Activated T-helper 1 cell treated with Interleukin-2 at 50 U/mL for 16 hours (primary cell): ENCODE measurements at places on chromosomes 12 and 14.

DNA sequence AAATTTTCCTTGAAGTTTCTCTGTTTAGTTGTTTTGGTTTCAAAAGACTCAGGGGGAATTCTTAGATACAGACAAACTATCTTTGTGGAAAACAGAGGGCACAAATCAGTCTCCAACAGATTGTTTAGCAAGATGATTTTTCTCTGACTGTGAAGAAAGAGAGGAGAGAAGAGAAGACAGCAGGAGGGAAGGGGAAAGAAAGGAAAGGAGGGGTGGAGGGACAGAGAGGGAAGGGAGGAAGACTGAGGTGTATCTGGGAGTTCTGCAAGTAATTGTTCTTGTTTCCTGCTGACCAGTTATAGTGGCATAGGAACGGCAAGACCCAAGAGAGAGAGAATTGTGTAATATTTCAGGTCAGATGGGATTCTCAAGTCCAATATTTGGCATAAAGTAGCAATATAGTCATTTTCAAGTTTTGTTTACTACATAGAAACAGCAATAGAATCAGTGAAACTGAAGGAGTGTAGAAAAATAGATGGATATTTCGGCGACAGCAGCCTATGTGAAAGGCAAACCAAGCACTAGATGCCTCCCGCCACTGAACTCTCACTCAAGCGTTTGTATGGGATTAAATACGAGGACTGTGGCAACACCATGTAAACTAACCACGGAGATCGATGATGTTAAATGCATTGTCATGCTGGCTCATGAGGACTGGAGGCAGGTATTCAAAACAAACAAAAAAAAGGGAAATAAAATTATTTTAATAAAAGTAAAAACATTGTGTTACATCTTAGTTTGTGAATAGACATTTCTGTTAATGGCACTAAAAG is 342.5 kb downstream of the SLC16A7 start:
- DNase-seq, result no peak

- no peak for DNase-seq
These were observed 18.4 kb downstream of the HDAC7 start for GRCh38 chr12:47801170-47801903.

- DNase-seq, result no peak
These were observed 162.2 kb upstream of the ALG10B start for GRCh38 chr12:38154096-38155019.

DNA sequence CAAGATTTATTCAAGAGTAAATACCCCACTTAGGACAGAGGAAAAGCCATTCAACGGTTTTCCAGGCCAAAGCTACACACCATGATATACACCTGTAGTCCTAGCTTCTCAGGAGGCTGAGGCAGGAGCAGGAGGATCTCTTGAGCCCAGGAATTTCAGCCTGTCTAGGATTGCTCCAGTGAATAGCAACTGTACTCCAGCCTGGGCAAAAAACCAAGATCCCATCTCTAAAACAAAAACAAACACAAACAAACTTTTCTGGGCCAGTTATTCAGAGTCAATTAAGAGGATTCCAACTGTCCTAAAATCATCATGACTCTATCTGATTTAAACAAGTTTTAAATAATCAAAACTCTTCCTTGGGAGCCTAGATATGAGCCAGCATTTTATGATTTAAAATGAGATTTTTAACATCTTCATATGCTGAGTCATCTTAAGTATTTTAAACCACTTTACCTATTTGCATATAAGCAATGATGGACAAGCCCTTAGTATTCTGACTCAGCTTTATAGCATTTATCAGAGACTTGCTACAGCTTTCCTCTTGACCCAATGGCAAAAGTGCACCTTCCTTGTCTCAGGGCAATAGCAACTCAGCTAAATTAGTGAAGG is 77.1 kb downstream of the KCNMB4 start:
- no peak for DNase-seq

GRCh38 chr12:66644151-66644550 is 34.7 kb downstream of the GRIP1 start:
- no peak for DNase-seq

GRCh38 chr14:100594625-100594951 is 7.4 kb upstream of the BEGAIN start:
- no peak for DNase-seq

GRCh38 chr12:29517264-29517663 is 19.8 kb upstream of the OVCH1 start:
- no peak for DNase-seq

- DNase-seq, result no peak
These were observed 146.9 kb upstream of the KRR1 start for GRCh38 chr12:75658286-75658685.

- DNase-seq, result no peak
These were observed 134.5 kb upstream of the MED13L start for GRCh38 chr12:116411977-116412376.

DNA sequence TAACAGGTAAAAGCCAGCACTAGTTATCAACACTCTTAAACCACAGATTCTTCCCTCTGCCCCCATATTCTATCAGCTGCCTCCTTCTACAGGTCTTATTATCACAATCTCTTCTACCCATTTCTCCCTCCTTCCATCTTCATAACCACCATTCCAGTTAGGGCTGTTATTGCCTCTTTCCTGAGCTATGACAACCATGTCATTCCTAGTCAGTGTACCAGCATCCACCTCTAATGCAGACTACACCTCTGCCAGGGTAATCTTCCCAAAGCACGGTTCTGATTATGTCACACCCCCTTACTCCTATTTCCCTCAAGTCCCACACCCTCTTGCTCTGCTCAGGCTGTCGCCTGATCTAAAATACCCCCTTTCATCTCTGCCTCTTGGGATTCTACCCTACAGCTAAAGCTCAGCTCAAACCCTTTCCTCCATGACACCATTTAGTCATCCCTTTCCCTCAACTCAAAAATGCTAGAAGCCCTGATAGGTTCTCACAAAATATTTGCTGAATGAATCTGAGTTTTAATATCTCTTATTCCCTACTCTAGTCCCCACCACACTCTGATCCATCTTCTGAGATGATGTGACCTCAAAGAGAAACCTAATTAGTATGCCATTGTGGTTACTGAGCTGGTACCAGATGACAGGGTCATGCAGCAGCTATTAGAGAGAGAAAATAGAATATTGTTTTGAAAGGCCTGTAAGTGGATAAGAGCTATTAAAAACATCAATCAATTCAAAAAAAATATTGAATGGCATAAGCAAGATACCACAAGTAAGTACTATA is 11.7 kb downstream of the RACGAP1 start:
- no peak for DNase-seq

DNA sequence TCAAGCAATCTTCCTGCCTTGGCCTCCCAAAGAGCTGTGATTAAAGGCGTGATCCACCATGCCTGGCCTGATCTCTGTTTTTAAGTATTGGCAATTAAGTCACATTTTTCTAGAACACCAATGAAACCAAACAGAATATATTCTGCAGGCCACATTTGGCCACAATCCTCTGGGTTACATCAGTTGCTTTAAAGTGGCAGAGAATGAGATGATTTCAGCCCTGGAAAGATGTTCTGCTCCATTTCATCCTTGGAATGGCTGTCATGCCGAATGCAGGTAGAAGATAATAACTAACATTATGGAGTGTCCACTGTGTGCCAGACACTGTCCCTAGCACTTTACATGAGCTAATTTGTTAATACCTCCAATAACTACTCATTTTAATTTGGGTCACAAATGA is 154.4 kb downstream of the PTPN11 start:
- no peak for DNase-seq

DNA sequence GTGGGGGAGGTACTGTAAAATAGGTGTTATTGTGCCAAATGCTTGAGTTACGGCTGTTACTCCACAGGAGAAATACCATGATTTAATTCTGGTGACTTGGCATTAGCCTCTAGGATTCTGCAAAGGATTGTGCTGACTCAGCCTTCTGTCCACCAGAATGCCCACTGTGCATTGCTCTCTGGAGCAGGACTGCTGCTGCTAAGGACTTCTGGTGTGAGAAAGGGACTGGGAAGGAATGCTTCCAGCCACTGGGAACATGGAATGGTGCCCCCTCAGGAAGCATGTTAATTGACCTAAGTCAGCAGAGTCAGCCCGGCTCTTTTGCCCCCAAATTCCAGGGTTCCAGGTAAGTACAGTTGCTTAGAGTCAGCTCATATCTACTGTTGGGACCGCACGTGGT is 32.9 kb downstream of the ZFHX2 start:
- DNase-seq, result no peak

GRCh38 chr14:20662968-20663732 is 21.2 kb upstream of the RNASE4 start:
- peak; percentile 64 for DNase-seq

DNA sequence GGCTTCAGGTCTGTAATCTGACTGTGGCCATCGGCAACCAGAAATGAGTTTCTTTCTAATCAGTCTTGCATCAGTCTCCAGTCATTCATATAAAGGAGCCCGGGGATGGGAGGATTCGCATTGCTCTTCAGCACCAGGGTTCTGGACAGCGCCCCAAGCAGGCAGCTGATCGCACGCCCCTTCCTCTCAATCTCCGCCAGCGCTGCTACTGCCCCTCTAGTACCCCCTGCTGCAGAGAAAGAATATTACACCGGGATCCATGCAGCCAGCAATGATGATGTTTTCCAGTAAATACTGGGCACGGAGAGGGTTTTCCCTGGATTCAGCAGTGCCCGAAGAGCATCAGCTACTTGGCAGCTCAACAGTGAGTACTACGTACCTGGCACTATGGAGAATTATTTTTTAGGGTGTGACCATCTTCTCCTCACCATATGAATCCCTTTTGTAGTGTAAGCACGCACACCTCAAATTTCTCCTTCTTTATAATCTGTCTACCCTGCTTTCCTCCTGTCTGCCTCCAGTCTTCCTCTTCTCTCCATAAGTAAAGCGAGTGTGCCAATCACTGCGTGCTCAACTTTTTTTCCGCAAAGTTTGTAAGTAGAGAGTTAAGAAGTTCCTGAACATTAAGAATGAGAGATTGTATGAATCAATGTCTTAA is at the start of gene TPH2:
Gene TPH2 (plus strand): TSS at position 118 of the 658 bp plus-strand sequence. CDS start 142 bp downstream, at position 260.
- DNase-seq, result no peak

GRCh38 chr14:56342494-56342942 is 224.3 kb downstream of the PELI2 start:
- DNase-seq, result no peak

- no peak for DNase-seq
These were observed 1.8 kb downstream of the OTOGL start for GRCh38 chr12:80101126-80101525.

DNA sequence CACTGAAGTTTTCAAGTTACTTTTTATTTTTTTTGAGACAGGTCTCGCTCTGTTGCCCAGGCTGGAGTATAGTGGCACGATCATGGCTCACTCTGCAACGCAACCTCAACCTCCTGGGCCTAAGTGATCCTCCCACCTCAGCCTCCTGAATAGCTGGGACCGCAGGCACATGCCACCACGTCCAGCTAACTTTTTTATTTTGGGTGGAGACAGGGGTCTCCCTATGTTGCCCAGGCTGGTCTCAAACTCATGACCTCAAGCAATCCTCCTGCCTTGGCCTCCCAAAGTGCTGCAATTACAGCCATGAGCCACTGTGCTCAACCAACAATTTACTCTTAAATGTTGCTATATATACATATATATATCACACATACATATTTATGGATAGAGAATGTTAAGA is 27.4 kb upstream of the LGALS3 start:
- no peak for DNase-seq

DNA sequence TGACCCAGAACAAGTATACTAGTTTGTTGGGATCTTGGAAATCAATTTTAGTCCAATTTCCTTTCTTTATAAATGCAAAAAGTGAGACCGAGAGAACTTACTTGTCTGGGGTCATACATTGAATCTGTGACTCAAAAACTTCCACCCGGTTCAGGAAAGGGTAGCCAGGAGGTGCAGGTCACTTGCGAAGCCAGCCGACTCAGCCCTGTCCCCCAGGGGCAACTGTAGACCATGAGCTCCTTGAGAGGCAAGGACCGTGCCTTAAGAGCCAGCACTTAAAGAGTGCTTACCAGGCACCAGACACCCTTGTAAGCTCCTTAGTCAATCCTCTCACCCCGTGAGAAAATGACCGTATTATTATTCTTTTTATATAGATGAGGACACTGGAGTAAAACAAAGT is 505 bp upstream of the BCDIN3D start:
- DNase-seq, result no peak

GRCh38 chr12:17456486-17456885 is 633.5 kb downstream of the RERGL start:
- no peak for DNase-seq

DNA sequence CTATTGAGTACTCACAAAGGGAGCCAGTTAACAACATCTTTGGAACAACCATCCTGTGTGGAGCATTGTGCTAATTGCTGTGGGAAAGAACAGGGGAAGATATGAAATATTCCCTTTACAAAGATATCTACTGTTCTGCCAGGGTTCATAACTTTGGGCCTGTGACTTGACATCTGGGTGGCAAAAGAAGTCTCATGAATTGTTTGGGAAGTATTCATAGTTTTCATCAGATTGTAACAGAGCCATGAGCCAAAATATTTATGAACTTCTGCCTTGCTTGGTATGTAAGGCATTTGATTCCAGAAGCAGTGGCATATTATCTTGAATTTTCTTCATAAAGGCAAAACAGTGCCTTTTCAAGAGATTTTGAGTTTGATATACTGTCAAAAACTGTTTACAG is 816.2 kb downstream of the DIO2 start:
- no peak for DNase-seq

DNA sequence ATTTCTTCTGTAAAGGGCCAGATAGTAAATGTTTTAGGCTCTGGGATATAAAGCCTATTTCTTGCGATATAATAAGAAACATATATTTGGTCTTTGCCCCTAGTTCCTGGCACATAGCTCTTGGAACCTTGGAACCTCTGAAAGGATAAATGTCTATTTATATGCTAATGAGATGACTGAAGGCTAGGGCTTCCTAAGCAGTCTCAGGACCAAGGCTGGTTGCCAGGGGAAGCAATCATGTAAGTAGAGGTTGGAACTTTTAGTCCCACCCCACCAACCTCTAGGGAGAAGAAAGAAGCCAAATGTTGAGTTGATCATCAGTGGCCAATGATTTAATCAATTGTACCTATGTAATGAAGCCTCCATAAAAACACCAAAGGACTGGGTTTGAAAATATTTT is 26.6 kb upstream of the NFYB start:
- no peak for DNase-seq

DNA sequence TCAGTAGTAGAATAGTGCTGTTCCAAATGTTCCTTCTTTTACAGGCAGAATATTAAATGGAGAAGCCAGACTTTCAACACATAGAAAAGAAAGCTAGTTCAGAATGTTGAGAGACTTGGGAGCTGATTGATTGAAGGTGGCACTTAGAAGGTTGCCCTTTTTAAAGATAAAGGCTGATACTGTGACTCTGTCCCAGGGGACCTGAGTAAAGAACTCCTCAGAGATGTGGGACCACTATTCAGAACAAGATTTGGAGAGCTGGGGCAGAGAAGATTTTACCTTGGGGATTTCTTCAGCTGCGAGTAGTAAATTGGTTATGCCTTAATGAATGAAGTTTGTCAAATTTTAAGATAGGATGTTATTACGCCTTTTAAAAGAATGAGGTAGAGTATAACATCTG is 21.4 kb upstream of the BTG1 start:
- DNase-seq, result no peak

GRCh38 chr14:59728304-59728703 is 142.3 kb downstream of the RTN1 start:
- DNase-seq, result no peak

- no peak for DNase-seq
These were observed 240.6 kb downstream of the SLC25A21 start for GRCh38 chr14:36931791-36932190.
